Dermis microvascular lymphatic vessel endothelial cell (primary cell): ENCODE measurements at places on chromosomes 6 and 20. TPM values are rescaled to one million over a fixed set of nuclear protein-coding genes. Genes with fewer than 3 reads are reported as not detected.

The JPH2 gene
- total RNA-seq, result under 0.01 and 0.13 TPM in 2 replicates

The KIAA1755 gene
- total RNA-seq, result 0.13 TPM in 1 of 2 replicates, not detected in the other

The CRISP2 gene
- not detected in 2 replicates for total RNA-seq

The PRKN gene
- total RNA-seq, result 0.39 and 1.3 TPM in 2 replicates

The TNFRSF21 gene
- total RNA-seq, result 60.7 and 120 TPM in 2 replicates

The RPS6KA2 gene
- 122 and 241 TPM in 2 replicates for total RNA-seq

The C20orf204 gene
- total RNA-seq, result 5.8 and 6.3 TPM in 2 replicates
